ENCODE measurements at places on chromosomes 1 and 21.

GRCh38 chr1:61588736-61589672 lies 135.9 kb downstream of the TM2D1 start:
- peak; percentile 22 for DNase-seq

- DNase-seq: no peak
Observed at GRCh38 chr1:223844787-223845036, 1.0 kb downstream of the TP53BP2 start.

GRCh38 chr1:223140611-223141405 lies 2.2 kb downstream of the TLR5 start:
- DNase-seq: no peak

DNA sequence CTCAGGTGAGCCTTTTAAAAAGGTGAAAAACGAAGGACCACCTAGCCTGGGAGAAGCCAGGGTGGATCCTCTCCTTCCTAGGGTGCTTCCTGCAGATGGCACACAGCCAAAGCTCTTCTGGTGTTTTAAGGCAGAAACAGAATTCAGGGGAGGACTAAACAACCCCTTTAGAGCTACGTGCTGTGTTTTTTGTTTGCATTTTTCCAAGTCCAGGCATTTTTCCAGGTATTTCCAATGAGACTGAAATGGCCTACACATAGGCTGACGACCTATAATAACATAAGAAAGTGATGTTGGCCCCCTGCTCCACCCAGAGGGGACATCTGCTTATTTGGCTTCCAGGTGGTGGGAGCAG lies 83.8 kb downstream of the CAPZB start:
- no peak for DNase-seq

- no peak for DNase-seq
Observed at GRCh38 chr1:48715921-48716320, 60.8 kb downstream of the BEND5 start.

DNA sequence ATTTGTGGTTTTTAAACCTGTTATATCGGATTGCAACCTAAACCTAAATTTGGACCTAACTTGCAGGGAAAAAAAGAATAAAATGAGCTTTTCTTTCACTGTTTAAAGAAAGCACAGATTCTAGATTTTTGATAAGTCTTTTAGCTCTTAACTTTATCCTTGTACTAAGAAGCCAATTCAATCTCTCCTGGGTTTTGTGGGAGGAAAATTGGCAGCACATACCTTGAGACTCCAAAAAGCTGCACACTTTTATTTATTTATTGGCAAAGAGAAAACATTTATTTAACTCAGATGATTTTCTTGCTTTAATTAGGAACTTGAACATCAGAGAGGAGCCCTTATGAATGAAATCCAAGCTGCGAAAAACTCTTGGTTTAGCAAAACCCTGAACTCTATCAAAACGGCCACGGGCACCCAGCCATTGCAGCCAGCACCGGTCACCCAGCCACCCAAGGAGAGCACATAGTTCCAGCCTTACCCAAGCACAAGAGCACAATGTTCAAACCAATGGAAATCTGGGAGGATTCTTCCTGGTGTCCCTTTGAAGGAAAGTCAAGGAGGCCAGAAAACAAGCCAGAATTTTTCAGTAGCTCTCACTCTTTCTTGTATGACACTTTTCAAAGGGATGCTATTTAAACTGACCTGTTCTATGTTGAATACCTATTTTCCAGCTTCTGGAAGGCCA lies 10.1 kb upstream of the CACYBP start:
- DNase-seq: no peak

DNA sequence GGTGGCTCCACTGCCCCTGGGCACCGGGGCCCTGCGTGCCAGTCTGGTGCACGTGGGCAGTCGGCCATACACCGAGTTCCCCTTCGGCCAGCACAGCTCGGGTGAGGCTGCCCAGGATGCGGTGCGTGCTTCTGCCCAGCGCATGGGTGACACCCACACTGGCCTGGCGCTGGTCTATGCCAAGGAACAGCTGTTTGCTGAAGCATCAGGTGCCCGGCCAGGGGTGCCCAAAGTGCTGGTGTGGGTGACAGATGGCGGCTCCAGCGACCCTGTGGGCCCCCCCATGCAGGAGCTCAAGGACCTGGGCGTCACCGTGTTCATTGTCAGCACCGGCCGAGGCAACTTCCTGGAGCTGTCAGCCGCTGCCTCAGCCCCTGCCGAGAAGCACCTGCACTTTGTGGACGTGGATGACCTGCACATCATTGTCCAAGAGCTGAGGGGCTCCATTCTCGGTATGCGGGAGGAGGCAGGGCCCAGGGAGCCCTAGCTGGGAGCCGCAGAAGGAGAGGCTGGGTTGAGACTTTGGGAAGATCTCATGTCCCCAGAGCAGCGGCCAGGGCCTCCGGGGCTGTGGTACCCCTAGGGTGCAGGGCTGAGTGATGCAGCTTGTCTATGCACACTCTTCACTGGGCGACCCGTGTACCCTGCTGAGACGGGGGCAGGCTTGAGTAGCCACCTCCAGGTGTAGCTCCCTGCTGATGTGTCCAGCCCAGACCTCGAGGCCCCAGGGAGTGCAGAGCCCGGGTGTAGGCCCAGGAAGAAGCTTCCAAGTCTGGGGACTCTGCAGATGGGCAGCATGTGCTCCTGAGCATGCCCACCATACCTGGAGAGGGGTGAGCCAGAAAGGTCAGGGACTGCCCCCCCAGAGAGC lies 1.8 kb downstream of the VWA1 start:
- DNase-seq: no peak

- no peak for DNase-seq
Observed at GRCh38 chr1:59139396-59139795, 157.5 kb upstream of the FGGY start.

DNA sequence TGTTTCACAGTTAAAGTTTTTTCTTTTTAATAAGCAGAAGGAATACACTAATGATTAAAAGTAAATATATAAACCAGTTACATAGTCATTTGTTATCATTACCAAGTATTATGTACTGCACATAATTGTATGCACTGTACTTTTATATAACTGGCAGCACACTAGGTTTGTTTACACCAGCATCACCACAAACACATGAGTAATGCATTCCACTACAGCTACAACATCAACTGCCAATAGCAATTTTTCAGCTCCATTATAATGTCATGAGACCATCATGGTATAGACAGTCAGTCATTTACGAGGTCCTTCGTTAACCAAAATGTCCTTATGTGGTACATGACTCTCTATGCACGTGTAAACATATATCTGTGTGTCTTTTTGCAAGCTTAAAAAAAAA lies 35.2 kb downstream of the SCYL3 start:
- DNase-seq: no peak

GRCh38 chr1:102420034-102420433 lies 423.3 kb upstream of the OLFM3 start:
- DNase-seq: no peak

DNA sequence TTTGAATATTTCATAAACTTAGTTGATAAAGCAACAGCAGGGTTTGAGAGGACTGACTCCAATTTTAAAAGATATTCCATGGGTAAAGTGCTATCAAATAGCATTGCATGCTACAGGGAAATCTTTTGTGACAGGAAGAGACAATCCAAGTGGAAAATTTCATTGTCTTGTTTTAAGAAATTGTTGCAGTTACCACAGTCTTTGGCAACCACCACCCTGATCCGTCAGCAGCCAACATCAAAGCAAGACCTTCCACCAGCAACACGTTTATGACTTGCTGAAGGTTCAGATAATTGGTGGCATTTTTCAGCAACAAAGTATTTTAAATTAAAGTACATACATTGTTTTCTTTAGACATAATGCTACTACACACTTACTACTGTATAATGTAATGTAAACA lies 47.8 kb downstream of the ADGRL4 start:
- no peak for DNase-seq

GRCh38 chr1:191176131-191176530 lies 698.5 kb upstream of the BRINP3 start:
- no peak for DNase-seq

DNA sequence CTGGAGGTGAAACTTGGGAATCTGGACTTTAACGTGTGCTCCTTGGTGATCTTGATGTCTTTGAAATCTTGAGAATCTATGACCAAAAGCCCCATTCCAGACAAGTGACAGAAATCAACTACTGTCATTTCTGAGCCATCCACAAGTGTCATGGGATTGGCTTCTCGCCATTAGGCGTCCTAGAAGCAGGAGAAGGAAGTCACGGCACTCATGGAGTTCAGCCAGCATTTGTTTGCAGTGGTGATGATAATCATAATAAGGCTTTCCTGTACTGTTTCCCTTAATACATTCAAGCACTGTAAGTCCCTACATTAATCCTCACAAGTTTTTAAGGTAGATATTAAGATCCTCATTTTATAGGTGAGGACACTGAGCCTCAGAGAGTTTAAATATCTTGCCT lies 11.9 kb downstream of the F5 start:
- DNase-seq: no peak

- no peak for DNase-seq
Observed at GRCh38 chr1:29646161-29646775, 409.9 kb downstream of the PTPRU start.

DNA sequence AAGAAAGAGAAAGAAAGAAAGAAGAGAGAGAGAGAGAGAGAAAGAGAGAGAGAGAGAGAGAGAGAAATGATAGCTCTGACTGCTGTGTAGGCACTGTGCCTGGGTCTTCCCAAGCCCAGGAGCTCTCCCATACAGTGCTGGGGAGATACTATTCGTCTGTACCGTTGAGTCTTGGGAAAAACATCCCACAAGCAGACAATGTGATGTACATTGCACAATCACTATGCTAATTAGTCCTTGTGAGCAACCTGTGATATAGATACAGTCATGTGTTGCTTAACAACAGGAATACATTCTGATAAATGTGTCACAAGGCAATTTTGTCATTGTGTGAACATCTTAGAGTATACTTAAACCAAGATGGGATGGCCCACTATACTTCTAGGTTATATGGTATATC lies 381.0 kb downstream of the HHAT start:
- no peak for DNase-seq

DNA sequence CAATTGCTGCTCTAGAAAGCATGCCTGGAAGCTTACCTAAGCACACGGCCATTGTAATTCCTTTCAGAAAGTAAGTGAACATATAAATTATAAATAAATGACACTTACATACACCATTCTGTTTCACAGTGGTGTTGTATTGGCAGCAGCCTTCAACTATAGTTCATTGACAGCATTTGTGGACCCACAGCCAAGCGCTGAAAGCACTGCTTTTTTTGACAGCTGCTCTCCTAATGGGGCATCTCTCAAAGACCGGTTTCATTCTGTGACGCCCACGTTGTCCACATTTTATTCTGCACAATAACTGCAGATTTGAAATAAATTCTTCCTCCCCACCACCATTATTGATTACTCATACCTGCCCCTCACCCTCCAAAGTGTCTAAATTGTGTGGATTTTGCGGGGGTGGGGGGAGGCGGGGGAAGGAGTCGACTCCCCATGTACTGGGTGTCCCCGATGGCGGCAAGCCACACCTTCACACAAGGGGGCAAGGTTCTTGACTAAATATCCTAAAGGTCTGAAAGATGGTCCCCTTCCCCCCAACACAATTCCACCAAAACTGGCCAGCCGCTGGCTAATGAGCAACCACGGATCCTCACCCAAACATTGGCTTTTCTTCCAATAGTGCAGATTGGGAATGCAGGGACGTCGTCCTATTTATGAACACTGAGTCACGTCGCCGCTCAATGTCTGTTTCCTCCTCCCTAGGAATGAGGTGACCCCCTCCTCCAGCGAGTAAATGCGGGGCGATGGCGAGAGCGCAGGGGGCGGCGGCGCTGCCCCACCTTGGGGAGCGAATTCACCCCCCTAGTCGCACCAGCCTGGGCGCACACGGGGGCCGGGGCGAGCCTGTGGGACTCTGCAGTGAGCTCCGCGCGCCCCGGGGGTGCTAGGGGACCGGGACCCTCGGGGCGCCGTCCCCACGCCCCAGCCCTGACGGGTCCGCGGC lies 960 bp downstream of the RCAN1 start:
- no peak for DNase-seq

DNA sequence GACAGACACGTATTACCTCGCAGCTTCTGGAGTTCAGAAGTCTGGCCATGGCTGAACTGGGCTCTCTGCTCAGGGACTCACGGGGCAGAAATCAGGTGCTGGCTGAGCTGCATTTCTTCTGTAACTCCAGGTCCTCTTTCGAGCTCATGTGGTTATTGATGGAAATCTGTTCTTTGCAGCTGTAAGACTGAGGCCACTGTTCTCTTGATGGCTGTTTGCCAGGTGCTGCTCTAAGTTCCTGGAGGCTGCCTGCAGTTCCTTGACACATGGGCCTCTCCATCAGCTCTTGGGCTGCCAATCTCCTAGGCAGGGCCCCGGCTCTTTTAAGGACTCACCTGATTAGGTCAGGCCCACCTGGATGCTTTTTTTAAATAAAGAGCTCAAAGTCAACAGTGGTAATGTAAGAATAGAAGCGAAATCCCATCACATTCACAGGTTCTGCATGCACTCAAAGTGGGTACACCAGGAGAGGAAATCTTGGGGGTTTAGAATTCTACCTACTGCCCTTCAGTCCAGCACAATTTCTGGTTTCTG lies 139.1 kb downstream of the KAZN start:
- DNase-seq: no peak

- DNase-seq: no peak
Observed at GRCh38 chr21:45254460-45254930, 33.2 kb downstream of the POFUT2 start.

GRCh38 chr1:21782868-21783678 lies at the start of gene USP48:
Gene USP48, minus strand, starts transcription at chr1:21783149. Its CDS starts 192 bp downstream, at chr1:21782957.
- DNase-seq: peak; percentile 77

GRCh38 chr1:212178851-212179250 lies 106.4 kb upstream of the PPP2R5A start:
- no peak for DNase-seq

GRCh38 chr21:19992540-19992939 lies 1005.7 kb upstream of the NCAM2 start:
- no peak for DNase-seq

GRCh38 chr1:100469578-100469977 lies 68.4 kb upstream of the GPR88 start:
- no peak for DNase-seq

DNA sequence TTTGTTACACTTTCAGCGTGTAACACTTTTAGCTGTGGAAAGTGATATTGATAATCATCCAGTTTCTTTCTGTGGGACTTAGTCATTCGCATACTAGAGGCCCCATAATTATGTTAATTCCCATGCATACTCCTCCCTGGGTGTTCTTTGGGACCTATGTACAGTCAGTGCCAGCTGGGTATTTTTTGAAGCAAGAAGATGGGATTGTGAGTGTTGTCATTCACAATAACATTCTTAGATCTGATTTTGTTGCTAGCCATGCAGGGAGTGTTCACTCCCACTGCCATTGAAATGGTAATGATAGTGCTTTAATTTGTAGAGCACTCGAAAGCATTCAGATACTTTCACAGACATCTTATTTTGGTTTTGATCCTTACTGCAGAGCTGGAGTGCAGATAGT lies 11.6 kb downstream of the SARS1 start:
- no peak for DNase-seq

DNA sequence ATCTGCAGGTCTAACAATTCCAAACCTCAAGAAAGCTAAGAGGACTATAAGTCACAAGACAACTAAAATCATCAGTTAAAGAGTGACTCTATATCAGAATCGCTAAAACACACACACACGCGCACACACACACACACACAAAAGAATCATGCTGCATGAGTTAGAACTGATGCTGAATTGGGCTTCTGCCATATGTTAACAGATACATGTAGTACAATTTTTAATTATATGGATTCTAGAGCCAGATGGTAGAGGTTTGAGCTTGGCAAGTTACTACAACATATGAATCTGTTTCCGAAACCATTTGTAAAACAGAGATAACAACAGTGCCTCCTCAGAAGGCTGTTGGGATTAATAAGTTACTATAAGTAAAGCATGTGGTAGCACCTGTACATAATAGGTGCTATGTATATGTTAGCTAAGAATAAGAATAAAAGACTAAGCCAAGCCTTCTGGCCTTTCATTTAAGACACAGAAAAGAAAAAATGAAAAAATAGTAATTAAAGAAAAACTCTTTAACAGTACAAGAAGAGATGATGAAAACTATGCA lies 17.9 kb downstream of the EPRS1 start:
- no peak for DNase-seq

All from retinal pigment epithelial cell (primary cell).